ENCODE measurements at places on chromosomes 4 and X.
A peak's percentile ranks its signal among the peaks of the same experiment; 100 is the strongest.

- DNase-seq: peak; percentile 51
Measured at GRCh38 chrX:49192722-49193328, 6.7 kb upstream of the PRICKLE3 start.

- no peak for DNase-seq
Measured at GRCh38 chrX:138664016-138664415, 47.5 kb downstream of the FGF13 start.

DNA sequence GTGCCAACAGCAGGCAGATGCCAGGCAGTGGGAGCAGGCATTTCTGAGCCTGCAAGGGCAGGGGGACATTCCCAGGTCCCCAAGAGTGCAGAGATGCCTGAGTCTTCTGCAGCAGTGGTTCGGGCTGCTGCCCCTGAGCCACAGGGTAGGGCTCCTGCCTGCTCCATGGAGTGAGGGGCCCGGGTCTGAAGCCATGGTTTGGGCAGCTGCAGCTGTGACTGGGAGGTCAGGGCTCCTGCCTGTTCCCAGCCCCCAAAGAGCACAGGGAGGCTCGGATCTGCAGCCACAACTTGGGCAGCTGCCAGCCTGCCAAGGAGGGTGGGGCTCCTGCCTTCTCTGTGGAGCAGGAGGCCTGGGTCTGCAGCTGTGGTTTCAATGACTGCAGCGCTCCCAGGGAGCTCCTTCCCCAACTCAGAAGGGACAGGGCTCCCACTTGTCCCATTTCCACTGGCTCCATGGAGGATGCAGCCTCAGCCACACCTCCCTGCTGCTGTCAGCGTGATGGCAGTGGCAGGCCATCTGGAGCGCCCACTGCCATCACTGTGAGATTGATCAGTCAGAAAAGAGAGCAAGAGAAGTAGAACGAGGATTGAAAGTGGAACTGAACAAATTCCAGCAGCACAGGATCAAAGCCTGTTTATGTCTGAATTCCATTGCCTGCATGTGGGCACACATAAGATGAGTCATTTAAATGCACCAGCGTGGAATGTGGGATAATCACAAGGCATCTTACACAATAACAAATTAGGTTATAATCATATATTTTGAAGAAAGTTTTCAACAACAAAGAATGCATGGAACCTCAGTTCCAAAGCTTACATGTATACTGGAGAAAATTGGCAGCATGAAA lies 93.1 kb upstream of the CXorf51A start:
- no peak for DNase-seq

- no peak for DNase-seq
Measured at GRCh38 chr4:118974758-118975157, 86.1 kb downstream of the SYNPO2 start.

DNA sequence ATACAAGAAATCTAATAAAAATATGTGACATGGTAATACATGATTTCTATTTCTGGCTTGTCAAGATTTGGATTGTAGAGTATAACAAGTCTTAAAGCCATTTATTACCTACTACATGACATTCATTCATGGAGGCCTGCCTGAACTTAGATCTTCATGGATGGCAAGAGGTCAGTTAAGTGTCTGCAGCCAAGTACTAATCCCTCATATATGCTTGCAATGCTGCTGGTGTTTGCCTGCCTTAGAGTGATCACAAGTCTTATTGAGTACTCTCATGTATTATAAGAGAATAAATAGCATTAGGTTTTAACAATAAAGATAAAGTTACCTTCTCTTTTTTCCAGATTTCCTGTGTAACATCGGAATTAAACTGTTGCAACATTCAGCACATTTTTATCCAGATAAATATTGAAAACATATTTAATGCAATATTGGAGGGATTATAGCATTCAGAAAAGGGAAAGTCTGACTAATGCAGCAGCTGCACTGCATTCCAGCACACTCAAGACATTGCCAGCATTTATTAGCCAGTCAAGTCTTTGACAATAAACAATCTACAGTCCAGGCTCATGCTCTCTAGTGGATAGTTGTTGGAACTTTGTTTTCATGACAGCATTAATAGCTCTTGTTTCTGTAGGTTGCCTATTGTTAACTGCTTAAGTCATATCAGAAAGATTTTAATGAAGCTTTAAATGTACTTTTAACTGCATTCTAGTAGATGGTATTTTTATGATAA lies 737.1 kb downstream of the FAT4 start:
- no peak for DNase-seq

DNA sequence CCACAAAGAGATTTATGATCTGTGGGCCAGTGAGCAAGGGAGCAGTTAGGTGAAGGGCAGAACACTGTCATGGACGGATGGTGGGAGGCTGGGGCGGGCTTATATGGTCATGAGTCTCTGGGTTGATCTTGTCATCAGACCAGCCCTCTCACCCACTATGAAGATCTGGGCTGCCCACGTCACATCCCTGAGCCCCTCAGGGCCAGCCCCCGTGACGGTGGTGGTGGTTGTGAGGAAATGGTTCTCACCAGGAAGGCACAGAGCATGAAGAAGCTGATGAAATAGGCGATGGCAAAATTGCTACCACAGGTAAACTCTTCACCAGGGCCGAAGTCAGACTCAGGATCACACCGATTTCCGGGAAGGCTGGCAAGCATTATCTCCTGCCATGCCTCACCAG lies 11.1 kb upstream of the SYP start:
- DNase-seq: no peak

- no peak for DNase-seq
Measured at GRCh38 chr4:169205075-169205743, 65.5 kb downstream of the SH3RF1 start.

GRCh38 chr4:61896634-61897033 lies 696.5 kb downstream of the ADGRL3 start:
- DNase-seq: no peak

DNA sequence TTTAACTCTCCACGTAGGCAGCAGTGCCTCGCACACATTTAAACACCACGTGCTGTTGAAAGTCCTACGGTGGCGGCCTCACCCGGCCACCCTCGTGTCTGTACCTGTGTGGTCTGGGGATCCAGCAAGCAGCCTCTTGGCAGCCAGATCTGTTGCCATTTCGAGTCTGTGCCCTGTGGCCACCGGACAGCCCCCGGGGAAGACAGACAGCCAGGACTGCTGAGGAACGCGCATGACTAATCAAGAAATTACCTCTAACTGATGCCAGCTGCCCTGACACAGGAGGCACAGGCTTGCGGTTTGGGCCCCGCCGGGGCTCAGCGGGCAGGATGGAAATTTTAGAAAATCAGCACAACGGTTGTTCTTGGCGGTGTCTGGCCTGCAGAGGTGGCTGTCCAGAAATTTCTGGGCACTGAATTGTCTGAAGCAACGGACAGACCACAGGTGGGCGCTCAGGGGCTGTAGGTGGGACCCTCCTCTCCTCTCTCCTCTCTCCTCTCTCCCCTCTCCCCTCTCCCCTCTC lies 15.6 kb upstream of the ASMTL start:
- DNase-seq: peak; percentile 82

DNA sequence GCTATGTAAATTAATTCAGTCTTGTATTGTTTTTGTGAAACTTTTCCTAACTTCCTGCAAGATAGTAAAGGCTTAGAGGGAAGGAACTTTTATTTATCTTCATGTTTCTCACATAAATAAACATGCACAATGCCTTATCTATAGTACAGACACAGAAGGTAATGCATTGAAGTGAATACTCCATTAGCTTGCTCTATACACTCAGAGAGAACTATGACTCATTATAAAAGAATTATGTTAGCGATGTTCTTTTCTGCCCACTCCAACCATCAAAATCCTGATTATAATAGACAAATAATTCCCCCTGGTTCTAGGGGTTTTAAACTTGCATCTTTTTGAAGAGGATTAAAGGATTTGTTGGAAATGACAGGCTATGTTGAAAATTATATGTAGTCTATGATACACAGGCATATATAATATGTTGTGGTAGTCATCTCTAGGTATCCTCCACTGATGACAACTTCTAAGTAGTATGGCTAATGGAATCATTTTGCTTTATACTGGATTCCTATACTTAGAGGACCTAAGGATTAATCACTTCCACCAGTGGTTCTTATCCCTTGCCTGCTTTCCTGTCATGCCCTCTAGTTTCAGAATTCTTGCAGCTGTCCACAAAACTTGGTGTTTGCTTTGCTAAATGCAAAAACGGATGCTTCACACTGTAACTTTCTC lies 115.7 kb downstream of the NDST4 start:
- DNase-seq: no peak

DNA sequence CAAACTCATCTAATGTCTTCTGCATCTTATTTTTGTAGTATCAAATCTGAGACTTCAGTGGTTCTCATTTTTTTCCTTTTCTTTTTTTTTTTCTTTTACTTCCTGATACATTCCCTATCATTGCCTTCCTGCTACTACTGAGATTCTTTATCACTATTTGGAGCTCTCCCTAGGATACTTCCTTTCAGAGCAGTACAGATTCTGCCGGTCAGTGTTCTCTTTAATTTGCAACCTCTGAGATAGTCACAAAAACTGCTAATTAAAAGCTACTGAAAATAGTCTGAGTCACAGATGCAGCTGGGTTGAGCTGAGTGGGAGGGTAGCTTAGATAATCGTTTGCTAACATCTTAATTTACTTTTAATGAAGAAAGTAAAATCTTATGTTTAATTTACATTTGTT lies 1279.7 kb downstream of the ARAP2 start:
- no peak for DNase-seq

- no peak for DNase-seq
Measured at GRCh38 chr4:74884266-74884665, 48.6 kb upstream of the PARM1 start.

- no peak for DNase-seq
Measured at GRCh38 chrX:40521868-40522450, 58.8 kb upstream of the ATP6AP2 start.

GRCh38 chr4:86359944-86360478 lies at the start of gene MAPK10:
MAPK10 (minus strand) TSS chr4:86360053.
- peak; percentile 41 for DNase-seq

DNA sequence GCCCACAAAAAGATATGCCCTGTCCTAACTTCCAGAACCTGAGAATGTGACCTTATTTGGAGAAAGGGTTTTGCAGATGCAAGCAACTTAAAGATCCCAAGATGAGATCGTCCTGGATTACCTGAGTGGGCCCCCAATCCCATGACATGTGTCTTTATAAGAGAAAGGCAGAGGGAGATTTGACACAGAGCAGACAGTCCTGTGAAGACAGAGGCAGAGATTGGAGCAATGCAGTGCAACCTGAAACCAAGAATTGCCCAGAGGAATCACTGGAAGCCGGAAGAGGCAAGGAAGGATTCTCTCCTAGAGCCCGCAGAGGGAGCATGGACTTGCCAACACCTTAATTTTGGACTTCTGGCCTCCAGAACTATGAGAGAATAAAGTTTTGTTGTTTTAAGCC lies 171.5 kb downstream of the SMIM20 start:
- no peak for DNase-seq

- no peak for DNase-seq
Measured at GRCh38 chrX:18017411-18017810, 156.3 kb upstream of the RAI2 start.

GRCh38 chr4:8769645-8770517 lies 101.8 kb downstream of the HMX1 start:
- no peak for DNase-seq

DNA sequence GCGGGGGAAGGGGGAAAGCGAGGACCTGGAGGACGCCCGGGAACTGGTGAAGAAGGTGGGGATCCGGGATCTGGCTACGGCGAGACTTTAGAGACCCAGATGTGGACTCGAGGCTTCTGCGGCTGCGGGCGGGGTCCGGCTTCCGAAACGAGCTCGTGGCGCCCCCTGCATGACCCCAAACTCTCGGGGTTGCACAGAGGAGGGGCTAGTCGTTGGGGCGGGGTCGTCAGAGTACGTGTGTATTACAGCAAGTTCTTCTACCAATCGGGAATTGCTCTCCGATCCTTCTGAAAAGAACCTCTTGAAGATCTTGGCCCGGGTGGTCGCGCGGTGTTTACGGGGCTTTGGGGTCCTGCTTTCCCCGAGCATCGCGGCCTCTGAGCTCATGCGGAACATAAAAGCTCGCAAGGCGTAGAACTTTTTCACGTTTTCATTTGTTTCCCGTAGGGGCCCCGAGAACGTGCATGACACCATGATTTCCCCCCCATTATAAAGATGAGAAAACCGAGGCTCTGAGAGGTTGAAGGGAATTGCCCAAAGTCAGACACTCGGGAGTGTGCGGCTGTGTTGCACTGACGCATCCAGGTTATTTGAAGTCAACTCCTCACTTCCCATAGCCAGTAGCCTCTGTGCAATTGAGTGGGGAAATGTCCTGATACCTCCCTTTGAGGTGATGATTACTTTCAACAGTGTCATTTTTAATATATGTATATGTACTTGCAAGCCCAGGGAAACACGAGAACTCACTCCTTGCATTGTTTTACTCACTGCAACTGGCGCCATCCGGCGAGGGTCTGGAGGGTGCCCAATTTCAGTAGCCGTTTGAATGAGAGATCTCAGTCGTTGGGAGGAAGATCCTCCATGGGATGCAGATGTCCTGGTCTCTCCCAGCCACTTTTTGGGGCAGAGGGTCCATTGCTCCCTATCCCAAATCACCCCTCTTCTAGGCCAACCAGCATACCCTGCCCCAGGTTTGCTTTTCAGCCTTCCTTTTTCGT lies at the start of gene BEND4:
BEND4 (minus strand) TSS at position 149 of the 998 bp plus-strand sequence. CDS start 512 bp downstream, outside the sequence.
- DNase-seq: no peak

GRCh38 chr4:22875587-22876257 lies 183.0 kb downstream of the GBA3 start:
- DNase-seq: no peak

DNA sequence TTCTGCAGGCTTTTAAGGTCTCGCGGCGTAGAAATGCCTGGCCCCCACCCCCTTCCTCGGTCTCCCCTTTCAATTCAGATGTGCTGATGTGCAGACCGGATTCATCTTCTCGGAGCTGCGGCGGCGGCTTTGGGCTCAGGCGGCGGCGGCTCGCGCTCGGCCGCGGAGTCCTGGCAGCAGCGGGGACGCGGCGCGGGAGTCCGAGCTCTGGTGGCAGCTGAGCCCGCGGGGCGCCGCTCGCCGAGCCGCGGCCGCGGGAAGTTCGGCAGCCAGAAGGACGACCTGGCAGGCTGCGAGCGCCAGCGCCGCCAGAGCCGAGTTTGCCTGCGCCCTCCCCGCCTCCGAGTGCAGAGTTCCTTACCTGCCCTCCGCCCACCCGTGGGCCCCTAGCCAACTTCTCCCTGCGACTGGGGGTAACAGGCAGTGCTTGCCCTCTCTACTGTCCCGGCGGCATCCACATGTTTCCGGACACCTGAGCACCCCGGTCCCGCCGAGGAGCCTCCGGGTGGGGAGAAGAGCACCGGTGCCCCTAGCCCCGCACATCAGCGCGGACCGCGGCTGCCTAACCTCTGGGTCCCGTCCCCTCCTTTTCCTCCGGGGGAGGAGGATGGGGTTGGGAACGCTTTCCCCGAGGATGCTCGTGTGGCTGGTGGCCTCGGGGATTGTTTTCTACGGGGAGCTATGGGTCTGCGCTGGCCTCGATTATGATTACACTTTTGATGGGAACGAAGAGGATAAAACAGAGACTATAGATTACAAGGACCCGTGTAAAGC lies 448 bp downstream of the TLL1 start:
- peak; percentile 2 for DNase-seq

GRCh38 chr4:170234800-170235199 lies 145.0 kb upstream of the AADAT start:
- no peak for DNase-seq

Data from activated naive CD8-positive, alpha-beta T cell treated with anti-CD3 and anti-CD28 coated beads, Interleukin-2, amount 50 U/mL, for 24 hours (primary cell).